ENCODE measurements at places on chromosomes 2 and 18.
A peak's percentile ranks its signal among the peaks of the same experiment; 100 is the strongest.

DNA sequence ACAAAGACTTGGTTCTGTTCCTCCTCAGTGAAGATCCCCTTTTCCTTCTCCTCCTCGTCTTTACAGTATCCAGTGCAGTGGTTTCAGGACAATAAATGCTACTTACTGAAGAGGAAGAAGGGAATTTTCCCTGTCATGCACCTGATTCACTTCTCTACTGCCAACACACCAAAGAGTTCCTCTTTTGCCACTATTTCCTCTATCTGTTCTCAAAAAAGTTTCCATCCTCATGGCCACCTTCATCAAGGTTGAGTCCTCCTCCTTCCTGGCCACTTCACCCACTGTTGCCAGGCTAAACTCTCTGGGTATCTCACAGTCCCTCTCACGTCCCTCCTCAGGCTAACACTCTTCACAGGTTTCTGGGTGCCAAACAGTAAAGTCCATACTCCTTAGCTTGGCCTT, 41.7 kb downstream of the PLEKHM3 start:
- H3K27me3 ChIP-seq = no peaks in the 10 kb centered on the region
- H3K27ac ChIP-seq = no peak overlapping the region
- no peak overlapping the region for H3K4me3 ChIP-seq
- no peak for DNase-seq
- no peaks in the 10 kb centered on the region for H3K4me1 ChIP-seq

DNA sequence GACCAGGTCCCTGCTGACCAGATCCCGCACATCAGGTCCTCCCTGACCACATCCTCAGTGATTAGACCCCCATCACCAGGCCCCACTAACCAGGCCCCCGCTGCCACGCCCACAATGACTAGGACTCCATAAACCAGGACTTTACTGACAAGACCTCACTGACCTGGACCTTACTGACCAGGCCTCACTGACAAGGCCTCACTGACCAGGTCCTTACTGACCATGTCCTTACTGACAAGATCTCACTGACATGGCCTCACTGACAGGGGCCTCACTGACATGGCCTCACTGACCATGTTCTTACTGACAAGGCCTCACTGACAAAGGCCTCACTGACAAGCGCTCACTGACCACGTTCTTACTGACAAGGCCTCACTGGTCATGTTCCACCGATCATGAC, 107.9 kb upstream of the TEKT4 start:
- no peaks in the 10 kb centered on the region for H3K36me3 ChIP-seq
- no peaks in the 10 kb centered on the region for H3K27me3 ChIP-seq
- DNase-seq = no peak
- no peaks in the 10 kb centered on the region for H3K4me1 ChIP-seq
- no peak overlapping the region for H3K27ac ChIP-seq
- H3K4me3 ChIP-seq = no peak overlapping the region

DNA sequence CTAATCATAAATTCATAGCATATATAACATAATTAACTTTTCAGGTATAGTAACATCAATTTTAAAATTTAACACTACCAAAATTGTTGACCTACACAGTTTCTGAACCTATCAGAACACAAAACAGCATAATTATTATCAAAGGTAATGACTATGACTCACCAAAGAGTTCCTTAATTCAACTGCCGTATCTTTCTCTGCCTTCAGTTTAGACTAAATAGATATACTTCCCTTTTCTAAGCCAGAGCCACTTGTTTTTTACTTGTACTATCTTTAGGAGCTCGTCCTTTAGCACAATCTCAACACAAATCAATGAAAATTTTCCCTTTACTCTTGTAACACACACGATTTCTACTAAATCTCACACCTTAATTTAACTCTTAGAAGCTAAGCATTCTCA, 54.4 kb downstream of the CCDC88A start:
- peak overlapping the region; percentile 42 for H3K27ac ChIP-seq
- H3K4me3 ChIP-seq = no peak overlapping the region
- no peaks in the 10 kb centered on the region for H3K36me3 ChIP-seq
- H3K4me1 ChIP-seq = no peaks in the 10 kb centered on the region

GRCh38 chr18:37508207-37508606, 57.4 kb downstream of the CELF4 start:
- H3K4me3 ChIP-seq = no peak overlapping the region
- no peak overlapping the region for H3K27ac ChIP-seq
- no peaks in the 10 kb centered on the region for H3K36me3 ChIP-seq
- no peaks in the 10 kb centered on the region for H3K4me1 ChIP-seq

DNA sequence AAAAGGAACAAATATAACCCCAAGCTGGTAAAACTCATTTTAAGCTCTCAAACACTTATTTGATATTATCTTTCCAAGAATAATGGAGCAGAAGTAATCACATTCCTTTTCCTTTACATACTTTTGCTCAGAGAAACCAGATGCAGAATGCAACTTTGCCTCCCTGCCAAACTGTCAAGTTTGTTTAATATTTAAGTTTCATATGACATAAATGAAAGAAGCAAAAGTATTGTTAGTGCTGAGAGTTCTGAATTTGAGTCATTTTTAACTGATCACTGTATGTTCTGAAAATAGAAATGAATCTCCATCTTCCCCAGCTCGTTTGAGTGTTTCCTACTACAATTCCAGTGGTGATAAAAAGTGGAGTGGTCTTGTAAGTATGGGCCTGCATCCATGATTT, 423.4 kb downstream of the PID1 start:
- no peaks in the 10 kb centered on the region for H3K4me1 ChIP-seq
- H3K36me3 ChIP-seq = no peaks in the 10 kb centered on the region
- no peak overlapping the region for H3K27ac ChIP-seq

DNA sequence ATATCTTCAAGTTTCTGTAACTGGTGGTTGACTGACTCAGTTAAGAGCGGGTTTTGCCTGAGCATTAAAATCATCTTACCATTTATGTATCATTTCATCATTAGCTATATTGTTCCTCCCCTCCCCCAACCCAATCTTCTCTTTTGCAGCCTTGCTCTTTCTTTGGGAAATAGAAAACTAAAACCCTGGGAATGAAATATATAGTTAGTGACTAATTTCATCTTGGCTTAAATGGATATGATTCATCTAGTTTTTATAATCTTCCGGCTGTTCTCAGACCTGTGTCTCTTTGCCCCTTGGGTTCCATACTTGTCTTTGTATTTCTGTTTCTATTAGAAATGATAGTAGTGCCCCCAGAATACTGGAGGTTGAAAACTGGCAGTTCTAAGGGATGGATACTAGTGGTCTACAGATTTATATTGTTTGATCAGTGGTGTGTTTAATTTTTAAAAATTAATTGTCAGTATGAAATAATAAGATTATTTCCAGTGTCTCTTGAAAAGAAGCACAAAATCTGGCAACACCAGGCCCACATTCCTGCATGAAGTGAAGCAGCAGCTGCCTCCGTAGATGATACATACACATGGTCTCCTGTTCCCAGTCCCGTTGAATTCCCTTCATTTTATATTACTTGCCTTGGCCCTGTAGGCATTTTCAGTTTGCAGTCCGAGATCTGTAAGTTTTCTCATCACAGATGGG, 44.5 kb downstream of the PHLPP1 start:
- no peaks in the 10 kb centered on the region for H3K36me3 ChIP-seq
- no peak overlapping the region for H3K27ac ChIP-seq
- H3K4me3 ChIP-seq = no peak overlapping the region
- no peaks in the 10 kb centered on the region for H3K4me1 ChIP-seq
- DNase-seq = no peak

DNA sequence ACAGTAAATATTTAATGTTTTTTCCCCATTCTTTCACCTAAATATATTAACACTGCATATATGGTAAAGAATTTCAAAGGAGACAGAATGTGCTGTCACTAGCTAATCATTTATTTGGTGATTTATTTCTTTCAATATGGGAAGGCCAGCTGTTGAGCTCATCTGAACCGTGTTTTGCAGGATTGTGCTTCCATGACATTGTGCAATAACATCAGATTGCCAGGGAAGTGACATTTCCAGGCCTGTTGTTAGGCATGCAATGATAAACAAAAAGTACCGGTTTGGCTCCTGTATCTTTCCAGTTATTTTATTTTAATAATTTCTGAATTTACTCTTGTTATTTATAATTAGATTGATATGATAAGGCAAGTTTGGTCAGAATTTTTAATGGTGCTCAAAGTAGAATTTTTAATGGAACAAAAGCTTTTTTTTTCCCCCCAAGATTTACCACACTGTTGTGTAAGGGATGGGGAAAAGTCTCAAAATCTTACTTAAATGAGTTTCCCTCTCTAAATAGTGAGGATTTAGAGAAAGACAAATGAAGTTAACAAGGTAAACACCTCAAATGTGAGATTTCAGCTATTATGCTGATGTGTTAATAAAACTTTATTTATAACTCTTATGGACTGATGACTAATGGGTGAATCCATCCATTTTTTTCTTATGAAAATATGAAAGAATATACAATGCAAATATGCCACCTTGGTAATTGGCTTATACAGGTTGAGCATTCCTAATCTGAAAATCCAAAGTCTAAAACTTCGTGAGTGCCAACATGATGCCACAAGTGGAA, 52.7 kb downstream of the MALT1 start:
- H3K27ac ChIP-seq = no peak overlapping the region
- H3K4me3 ChIP-seq = no peak overlapping the region
- H3K4me1 ChIP-seq = no peaks in the 10 kb centered on the region
- no peaks in the 10 kb centered on the region for H3K36me3 ChIP-seq
- no peaks in the 10 kb centered on the region for H3K27me3 ChIP-seq

DNA sequence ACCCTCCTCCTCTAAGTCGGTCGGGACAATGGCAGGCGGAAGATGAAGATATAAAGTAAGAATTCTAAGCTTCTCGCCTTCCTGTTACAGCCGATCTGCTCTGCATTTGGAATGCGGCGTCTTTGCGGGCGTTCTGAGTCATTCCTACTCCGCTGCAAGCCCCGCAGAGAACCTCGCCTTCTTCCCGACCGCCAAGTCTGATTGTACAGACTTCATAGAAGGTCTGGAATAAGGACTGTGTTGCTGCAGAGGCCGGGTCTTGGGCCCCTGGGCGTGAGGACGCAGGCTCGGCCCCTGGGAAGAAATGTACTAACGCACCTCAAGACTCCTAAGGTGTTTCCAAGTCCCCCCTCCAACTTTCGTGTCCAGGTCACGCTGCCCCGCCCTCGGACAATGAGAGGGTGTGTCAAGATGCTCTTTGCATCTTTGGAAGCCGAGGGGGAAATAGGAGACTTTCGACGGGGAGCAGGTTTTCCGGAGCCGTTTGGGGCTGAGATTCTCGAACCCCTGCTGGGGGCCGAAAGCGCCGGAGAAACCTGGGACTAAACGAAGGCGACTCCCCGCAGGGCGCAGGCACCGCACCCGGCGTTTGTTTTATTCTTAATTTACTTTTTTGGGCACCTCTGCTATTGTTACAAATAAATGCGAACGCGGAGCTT, 12.7 kb upstream of the PAX3 start:
- peaks cover 71% of the 10 kb centered on the region for H3K27me3 ChIP-seq
- H3K27ac ChIP-seq = no peak overlapping the region
- no peaks in the 10 kb centered on the region for H3K36me3 ChIP-seq

GRCh38 chr2:855177-855576, 95.5 kb upstream of the SNTG2 start:
- no peaks in the 10 kb centered on the region for H3K27me3 ChIP-seq
- DNase-seq = no peak
- no peaks in the 10 kb centered on the region for H3K4me1 ChIP-seq
- H3K4me3 ChIP-seq = no peak overlapping the region
- no peak overlapping the region for H3K27ac ChIP-seq
- no peaks in the 10 kb centered on the region for H3K36me3 ChIP-seq

DNA sequence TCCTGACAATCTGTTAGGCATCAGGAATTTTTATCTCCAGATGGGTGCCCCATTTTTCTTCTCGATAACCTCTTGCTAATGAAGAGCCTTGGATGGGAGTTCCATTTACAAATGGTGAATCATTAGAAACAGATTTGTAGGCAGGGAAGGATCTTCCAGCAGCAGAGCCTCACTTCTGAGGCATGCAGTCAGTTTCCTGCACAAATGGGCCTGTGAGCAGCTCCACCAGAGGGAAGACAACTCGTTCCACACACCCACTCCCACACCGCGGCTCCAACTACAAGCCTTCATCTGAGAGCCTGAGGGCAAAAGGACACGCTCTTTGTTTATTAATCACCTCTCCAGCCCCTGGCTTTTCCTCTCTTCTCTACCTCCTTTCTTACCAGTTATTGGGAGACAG, 108.5 kb downstream of the CTAGE1 start:
- DNase-seq = peak; percentile 55
- H3K4me1 ChIP-seq = no peaks in the 10 kb centered on the region
- no peaks in the 10 kb centered on the region for H3K36me3 ChIP-seq

DNA sequence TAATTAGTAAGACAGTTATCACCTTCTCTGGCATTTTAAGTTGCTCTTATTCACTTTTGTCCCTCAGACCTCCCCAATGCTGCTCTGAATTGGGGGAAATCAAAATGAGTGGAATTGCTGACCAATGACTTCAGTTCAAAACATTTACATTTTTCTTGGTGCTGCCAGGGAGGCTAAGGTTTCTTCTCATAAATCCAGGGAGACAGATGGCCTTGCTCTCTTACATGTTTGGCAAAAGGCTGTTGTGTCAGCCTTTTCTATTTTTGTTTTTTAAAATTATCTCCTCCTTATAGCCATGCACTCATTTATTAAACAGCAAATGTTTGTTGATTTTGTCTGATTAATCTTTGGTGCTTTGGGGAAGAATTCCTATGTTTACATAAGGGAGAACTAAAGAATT, 82.0 kb downstream of the GALNT13 start:
- H3K27me3 ChIP-seq = no peaks in the 10 kb centered on the region
- H3K27ac ChIP-seq = no peak overlapping the region
- H3K36me3 ChIP-seq = no peaks in the 10 kb centered on the region
- no peak for DNase-seq
- no peaks in the 10 kb centered on the region for H3K4me1 ChIP-seq

DNA sequence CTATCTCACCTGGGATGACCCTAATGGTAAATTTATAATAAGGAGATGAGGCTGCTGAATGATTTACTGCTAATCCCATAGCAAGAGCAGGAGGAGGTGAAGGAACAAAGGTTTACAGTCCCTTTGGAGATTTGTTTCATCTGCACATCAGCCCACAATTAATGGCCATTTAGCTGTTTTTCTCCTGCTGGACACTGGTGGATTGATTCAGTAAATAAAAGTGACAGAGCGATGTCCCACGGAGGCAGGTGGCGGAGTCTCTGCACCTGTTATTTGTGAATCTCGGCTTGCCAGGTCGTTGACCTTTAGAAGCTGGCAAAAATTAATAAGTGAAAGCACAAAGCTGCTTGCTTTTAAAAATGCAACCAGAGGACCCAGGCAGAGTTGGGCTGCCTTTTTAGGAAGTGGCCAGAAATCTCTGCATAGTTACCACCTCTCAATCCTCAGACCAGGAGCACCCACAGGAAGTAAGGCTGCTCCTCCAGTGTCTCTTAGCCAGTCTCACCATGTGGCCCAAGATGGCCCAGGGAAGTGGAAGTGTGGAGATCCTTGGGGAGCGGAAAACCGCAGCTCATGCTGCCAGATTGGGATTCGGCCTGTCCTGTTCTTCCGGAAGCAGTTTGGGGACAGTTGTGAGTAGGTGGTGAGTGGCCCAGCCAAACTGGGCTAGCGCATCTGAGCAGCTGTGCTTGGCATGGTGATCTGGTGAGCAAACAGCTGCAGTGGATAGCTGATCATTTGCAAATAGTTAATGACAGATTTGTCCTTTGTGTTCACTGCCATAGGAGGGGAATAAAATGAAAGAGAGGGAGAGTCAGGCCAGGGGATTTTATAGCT, 1005.7 kb upstream of the PIK3C3 start:
- no peaks in the 10 kb centered on the region for H3K27me3 ChIP-seq
- no peak for DNase-seq
- H3K27ac ChIP-seq = no peak overlapping the region
- H3K4me3 ChIP-seq = no peak overlapping the region
- no peaks in the 10 kb centered on the region for H3K36me3 ChIP-seq

- no peaks in the 10 kb centered on the region for H3K36me3 ChIP-seq
- H3K27ac ChIP-seq = no peak overlapping the region
- no peaks in the 10 kb centered on the region for H3K4me1 ChIP-seq
- no peak for DNase-seq
Observed at GRCh38 chr2:150919901-150920300, 341.8 kb downstream of the RBM43 start.
